ENCODE measurements at places on chromosomes 5 and 9. TPM values are rescaled to one million over a fixed set of nuclear protein-coding genes. Genes with fewer than 3 reads are reported as not detected.
A peak's percentile ranks its signal among the peaks of the same experiment; 100 is the strongest.

DNA sequence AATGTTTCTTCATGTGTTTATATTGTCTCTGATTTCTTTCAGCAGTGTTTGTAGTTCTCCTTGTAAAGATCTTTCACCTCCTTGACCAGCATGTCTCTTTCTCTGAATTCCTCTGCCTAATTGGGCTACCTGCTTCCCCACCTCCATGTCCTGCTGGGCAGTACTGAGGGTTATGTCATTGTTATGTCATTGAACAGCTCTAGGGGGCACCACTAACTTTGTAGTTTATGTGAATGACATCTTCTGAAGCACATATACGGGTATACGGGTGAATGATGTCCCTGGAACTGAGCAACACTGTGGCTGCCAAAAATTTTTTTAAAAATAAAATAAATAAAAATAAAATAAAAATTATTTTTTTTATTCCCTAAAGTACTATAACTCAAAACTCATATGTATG lies 16.9 kb upstream of the SNCAIP start:
- no peak for DNase-seq

- DNase-seq: no peak
Measured at GRCh38 chr5:131825404-131826013, 28.7 kb upstream of the FNIP1 start.

DNA sequence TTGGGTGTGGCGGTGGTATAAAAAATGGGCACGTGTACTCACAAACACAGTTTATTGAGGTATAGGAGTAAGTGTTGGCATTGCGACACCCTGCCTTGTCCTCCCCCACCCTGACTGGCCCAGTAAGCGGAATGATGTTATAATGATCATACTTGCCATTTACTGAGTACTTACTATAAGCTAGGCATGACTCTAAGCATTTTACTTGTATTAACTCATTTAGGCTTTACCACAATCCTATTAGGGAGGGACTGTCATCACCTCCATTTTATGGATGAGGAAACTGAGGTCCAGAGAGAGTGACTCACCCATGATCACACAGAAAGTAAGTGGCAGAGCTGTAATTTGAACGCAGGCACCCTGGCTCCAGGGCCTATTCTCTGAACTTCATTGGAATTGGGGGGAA lies 2.3 kb downstream of the SMIM3 start:
- DNase-seq: peak; percentile 64

GRCh38 chr5:14685757-14686156 lies 21.2 kb downstream of the OTULIN start:
- peak; percentile 69 for DNase-seq

GRCh38 chr5:89377767-89378455 lies 494.9 kb upstream of the MEF2C start:
- no peak for DNase-seq

GRCh38 chr9:3946840-3947587 lies 352.9 kb downstream of the GLIS3 start:
- DNase-seq: no peak

- no peak for DNase-seq
Measured at GRCh38 chr5:117488976-117489500, 914.4 kb upstream of the SEMA6A start.

- no peak for DNase-seq
Measured at GRCh38 chr9:4538621-4539020, 48.4 kb downstream of the SLC1A1 start.

GRCh38 chr5:130109152-130109551 lies 204.9 kb downstream of the CHSY3 start:
- DNase-seq: peak; percentile 18

DNA sequence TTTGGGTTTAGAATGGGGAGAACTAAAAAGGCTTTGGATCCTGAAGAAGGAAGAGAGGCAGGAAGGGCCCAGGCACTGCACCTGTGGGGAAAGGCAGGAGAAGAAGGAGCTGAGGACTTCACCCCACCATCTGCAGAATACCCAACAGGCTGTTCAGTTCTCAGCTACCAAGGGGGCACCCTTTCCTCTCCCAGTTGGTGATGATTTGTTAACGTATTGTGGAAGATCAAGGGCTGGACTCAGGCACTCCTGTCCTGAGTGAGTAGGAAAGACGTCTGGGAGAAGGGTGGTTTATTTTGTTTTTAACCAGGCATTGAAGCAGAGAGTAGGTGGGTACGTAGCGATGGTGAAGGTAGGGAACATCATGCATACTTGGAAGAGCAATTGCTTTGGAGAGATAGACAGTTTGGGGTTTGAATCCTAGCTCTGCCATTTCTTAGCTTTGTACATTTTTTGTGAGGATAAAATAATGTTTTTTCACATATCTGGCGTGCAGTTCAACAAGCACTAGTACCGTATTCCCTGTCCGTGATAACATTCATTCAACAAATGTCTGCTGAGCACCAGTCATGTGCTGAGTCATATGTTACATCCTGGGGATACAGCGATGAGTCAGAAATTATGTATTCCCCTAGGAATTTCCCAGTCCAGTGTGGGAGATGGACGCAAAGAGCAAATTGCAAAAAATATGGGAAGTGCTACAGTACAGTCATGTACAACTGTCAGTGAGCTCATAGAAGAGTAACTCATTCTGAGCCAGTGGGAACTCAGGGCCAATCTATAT lies 2.1 kb downstream of the MSANTD3 start:
- peak; percentile 100 for DNase-seq

DNA sequence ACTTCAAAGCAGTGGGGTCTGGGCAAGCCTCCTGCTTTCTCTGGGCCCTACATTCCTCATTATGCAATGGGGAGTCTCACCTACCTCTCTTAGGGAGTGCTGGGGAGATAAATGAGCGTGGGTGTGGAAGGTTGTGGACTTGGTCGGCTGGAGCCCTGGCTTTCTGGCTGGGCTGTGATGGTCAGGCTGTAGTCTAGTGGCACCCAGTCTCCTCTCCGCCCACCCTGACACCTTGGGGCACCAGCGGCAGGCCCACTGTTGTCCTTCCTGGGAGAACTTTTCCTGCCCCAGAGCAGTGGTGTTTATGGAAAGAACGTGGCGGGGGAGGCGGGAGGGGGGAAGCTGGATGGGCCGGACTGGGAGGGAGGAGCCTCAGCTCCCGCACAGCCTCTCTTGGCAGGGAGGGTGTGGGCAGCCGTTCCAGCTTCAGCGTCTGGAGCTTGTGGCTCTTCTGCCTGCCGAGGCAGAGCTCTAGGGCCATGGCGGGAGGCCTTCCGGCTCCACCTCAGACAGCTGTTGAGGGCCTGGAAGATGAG lies 4.1 kb downstream of the PTGS1 start:
- peak; percentile 77 for DNase-seq

DNA sequence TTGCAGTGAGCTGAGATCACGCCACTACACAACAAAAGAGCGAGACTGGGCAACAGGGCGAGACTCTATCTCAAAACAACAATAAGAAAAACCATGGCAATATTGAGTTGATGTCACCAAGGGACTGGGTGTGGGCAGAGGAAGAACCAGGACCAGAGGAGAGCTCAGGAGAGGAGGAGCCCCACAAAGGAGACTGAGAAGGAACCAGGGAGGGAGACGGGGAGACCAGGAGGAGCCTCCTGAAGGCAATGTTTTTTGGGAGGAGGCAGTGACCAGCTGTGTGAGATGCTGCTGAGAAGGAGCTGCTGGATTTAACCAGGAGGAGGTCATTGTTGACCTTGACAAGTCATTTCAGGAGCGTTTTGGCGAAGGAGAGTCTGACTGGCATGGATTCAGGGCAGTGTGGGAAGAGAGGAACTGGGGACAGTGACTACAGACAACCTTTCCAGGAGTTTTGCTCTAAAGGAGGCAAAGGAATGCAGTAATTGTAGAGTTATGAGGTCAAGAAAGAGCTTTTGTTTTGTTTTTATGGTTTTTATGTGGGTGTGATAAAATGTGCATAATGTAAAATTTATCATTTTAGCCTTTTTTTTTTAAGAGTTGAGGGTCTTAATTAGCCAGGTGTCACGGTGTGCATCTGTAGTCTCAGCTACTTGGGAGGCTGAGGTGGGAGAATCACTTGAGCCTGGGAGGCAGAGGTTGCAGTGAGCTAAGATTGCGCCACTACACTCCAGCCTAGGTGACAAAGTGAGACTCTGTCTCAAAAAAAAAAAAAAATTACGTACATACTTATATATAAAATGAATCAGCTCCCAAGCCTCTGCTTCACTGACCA lies 17.9 kb downstream of the TRUB2 start:
- peak; percentile 27 for DNase-seq

- no peak for DNase-seq
Measured at GRCh38 chr9:70753311-70753710, 338.9 kb upstream of the KLF9 start.

GRCh38 chr9:3698531-3698930 lies 172.7 kb upstream of the RFX3 start:
- no peak for DNase-seq

DNA sequence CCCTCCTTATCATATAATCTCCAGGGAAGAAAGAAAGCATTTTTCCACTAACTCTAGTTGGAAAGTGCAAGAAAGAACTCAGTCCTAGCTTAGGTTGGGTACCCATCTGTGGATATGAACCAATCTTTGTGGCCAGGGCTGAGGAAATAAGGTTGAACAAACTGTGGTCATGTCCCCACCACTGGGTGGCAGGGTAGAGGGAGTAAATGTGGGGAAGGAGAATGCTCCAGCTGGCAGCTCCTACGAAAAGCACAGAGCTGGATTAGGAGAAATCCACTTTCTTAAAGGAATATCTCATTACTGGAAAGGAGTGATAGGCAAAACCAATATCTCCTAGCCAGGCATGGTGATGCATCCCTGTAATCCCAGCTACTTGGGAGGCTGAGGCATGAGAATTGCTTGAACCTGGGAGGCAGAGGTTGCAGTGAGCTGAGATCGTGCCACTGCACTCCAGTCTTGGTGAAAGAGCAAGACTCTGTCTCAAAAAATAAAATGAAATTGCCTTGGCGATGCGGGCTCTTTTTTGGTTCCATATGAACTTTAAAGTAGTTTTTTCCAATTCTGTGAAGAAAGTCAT lies 175.1 kb downstream of the CCDC192 start:
- peak; percentile 57 for DNase-seq

- DNase-seq: peak; percentile 83
Measured at GRCh38 chr9:87290241-87291052, 207.2 kb upstream of the DAPK1 start.

GRCh38 chr5:17992291-17992690 lies 358.0 kb downstream of the TAF11L14 start:
- no peak for DNase-seq

- peak; percentile 66 for DNase-seq
Measured at GRCh38 chr5:65721720-65722574, at the start of the genes NLN and SGTB. Gene NLN (plus strand): TSS chr5:65722205. CDS start chr5:65722374, 169 bp downstream. Gene SGTB (minus strand): TSS chr5:65722109. CDS start chr5:65720807, 1,302 bp downstream.

DNA sequence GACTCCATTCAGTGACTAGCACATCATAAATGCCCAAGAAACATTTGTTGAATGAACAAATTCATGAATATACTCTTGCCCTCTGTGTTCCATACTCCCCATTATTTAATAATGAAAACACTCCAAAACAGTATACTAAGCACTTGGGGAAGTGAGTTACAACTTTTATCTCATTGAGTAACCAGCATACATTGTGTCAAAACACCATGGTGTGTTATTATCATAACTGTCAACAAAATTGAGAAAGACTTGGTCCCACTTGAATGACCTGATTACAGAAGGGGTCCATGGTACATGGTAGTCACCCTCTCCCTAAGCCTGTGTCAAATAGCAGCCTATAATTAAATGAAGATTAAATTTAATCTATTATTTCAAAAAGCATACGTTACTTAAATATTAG lies 16.2 kb downstream of the ANKH start:
- no peak for DNase-seq

GRCh38 chr5:43034591-43034968 lies 5.5 kb downstream of the ANXA2R start:
- DNase-seq: peak; percentile 85

DNA sequence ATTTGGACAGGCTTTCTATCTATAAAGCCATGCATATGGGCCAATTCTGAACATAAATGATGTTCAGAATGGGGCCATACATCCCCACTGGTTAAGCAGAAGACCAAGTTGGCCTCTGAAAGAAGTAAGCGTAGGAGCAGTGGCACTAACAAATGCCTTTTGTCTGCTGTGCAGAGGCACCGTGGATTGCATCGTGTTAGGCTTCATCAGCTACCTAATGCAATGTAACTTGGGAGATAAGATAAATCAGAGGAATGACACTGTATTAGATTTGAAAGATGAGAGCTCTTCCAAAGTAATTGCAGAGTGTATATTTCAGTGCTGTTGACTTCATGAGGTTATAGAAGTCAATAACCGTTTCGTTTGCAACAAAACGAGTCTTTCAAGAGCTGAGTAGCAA lies 148.1 kb downstream of the PARP8 start:
- no peak for DNase-seq

DNA sequence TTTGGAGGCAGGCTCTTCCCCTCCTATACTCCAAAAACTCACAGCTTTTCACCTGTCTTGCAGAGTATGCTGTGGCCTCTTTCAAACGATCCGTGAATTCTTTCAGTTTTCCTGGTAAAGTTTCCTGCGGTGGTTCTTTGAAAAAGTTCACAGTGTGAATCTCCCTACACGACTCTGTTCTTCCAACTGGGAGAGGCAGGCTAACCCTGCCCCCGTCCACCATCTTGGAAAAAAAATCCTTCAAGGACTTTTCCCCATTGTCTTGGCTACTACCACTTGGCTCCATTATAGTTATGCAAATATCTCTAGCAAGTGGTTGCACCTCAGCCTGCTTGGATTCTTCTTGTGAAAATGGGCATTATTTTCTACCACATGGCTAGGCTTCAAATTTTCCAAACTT lies 382.6 kb downstream of the AGTPBP1 start:
- no peak for DNase-seq

GRCh38 chr5:61630908-61631307 lies 298.9 kb downstream of the ZSWIM6 start:
- DNase-seq: no peak

DNA sequence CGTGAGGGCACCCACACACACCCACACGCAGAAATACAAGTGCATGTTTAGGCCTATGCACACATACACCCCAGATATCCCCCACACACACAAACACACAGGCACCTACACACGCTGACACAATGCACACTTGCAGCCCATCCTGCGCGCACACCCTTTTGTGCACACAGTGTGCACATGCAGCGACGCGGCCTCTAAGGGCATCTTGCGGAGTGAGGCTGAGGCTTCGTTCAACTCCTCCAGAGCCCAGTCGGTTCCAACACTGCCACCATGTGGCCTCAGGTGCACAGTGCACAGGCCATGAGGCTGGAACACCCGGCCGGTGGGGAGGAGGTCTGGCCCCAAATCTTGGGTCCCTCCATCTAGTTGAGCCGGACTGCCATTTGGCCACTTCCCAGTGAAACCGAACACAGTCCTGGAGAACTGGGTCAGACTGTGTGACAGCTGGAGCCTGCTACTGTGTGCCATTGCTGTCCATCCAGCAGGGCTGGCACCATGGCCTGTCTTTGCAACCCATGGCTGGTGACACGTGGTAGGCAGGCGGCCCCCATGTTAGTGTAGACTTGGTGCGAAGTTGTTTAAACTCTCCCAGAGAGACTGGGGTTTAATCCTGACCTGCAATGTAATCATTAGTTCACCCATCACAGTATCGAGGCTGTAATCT lies 97.7 kb upstream of the MVB12B start:
- peak; percentile 57 for DNase-seq

- DNase-seq: no peak
Measured at GRCh38 chr9:107633406-107633805, 143.8 kb upstream of the KLF4 start.

RGS7BP gene
- total RNA-seq: not detected

KIF4B gene
- total RNA-seq: under 0.01 TPM

SOX30 gene
- total RNA-seq: not detected

ORM2 gene
- not detected for total RNA-seq

SLC2A6 gene
- total RNA-seq: 2.9 TPM

WNK2 gene
- total RNA-seq: not detected

EIF4E1B gene
- not detected for total RNA-seq

PCDHB5 gene
- total RNA-seq: 0.28 TPM

LHFPL2 gene
- 11.3 TPM for total RNA-seq

TSSK1B gene
- total RNA-seq: under 0.01 TPM

UQCRQ gene
- total RNA-seq: 73.7 TPM

TSLP gene
- total RNA-seq: 0.28 TPM

CACNA1B gene
- total RNA-seq: not detected

GADD45G gene
- total RNA-seq: not detected

FIBCD1 gene
- 1.1 TPM for total RNA-seq
